ENCODE measurements at places on chromosomes 12 and 14. TPM values are rescaled to one million over a fixed set of nuclear protein-coding genes. Genes with fewer than 3 reads are reported as not detected.

The HOXC12 gene
- not detected for total RNA-seq

The PRH2 gene
- total RNA-seq = not detected

The BHLHE41 gene
- total RNA-seq = not detected

- DNase-seq = no peak
Observed at GRCh38 chr12:22321638-22322037, 12.9 kb downstream of the ST8SIA1 start.

GRCh38 chr12:20409607-20410377 lies 41.5 kb downstream of the PDE3A start:
- DNase-seq = no peak

DNA sequence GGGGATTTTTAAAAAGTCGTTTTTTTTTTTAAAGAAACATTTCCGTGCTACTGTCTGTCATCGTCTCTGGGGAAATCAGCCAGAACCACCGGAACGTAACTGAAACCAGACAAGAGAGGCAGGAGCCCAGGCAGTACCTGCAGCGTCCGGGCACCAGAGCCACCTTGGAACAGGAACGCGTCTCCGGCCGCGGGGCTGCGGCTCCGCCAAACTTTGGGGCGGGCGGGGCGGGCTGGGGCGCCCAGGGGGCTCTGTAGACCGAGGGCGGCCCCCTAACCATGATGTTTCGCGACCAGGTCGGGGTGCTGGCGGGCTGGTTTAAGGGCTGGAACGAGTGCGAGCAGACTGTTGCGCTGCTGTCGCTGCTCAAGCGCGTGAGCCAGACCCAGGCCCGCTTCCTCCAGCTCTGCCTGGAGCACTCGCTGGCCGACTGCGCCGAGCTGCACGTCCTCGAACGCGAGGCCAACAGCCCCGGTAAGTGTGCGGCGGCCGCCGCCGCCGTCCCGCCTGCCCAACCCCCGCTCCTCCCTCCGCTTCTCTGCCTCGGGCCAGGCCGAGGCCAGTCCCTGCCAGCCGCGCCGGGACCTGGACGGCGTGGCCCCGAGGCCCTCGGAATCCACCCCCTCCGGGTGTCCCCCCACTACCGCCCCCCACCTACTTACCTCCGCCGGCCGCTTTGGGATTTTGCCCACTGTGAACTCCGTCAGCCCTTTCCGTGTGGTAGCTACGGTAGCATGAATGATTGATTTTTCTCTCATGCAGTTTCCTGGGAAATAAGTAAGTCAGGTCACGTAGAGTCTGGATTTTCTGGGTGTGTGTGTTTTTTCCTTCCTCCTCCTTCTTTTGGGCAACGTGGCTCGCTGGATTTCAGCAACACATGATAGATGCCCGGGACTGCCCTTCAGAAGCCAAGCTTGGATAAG lies 972 bp downstream of the SAMD4A start:
- DNase-seq = peak; percentile 46

DNA sequence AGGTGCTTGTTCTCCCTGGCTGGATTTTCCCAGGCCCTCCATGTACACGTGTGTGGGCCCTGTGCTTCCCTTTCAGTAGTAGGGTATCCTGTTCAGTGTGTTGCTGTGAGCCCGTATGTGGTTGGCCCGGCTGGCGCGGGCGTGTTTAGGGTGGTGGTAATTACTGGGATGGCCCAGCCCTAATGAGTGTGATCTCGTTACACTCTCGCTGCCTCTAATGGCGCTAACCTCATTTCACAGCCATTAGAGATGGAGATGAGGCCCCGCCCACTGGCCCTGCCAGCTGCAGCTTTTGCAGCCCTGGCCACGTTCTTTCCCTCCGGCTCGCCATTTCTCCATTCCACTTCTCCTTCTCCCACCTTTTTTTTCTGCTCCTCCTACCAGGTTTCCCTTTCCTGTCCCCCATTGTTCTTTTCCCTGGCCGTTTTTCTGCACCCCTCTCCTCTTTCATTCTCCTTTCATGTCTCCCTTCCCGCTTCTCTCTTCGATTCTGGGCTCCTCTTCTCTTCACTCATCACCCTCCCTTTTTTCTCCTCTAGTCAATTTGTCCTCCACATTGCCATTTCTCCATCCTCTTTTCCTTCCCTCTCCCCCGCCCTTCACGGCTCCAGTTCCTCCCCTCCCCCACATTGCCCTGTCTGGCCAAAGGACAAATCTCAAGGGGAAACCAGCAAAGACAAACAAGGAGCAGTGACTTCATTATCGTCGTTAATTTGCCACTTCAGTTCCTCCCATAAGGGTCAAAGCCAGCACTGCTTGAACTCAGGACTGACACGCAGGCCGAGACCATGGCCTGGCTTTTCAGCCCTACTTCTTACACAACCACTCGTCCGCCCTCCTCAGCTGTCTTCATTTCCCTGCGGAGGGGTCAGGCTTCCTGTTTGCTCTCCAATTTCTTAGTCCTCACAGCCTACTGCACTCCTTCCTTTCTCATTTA lies 6.8 kb downstream of the ZFHX2 start:
- no peak for DNase-seq

GRCh38 chr14:74702293-74702692 lies 10.6 kb downstream of the AREL1 start:
- no peak for DNase-seq

DNA sequence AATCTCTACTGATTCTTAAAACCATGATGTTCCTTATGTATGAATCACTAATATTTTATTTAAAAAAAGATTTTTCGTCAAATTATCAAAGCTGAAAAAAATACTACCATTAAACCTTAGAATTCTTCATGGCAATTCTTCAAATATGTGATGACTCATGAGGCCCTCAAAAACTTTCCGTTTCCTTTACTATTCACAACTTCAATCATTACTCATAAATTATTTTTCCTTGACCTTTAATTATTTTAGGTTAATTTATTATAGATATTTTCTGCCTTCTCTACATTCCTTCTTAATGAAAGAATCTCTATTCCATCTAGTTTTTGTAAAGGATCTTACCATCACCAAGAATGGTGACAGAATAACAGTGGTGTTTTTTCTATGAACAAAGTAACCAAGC lies 162.1 kb upstream of the SOX5 start:
- DNase-seq = no peak
